DMS 273 treated with DMSO at 0.1 percent for 48 hours (cell line): ENCODE measurements at places on chromosomes 3 and 15.

- no peak for DNase-seq
These were observed 36.7 kb upstream of the LHFPL4 start for GRCh38 chr3:9590282-9590791.

DNA sequence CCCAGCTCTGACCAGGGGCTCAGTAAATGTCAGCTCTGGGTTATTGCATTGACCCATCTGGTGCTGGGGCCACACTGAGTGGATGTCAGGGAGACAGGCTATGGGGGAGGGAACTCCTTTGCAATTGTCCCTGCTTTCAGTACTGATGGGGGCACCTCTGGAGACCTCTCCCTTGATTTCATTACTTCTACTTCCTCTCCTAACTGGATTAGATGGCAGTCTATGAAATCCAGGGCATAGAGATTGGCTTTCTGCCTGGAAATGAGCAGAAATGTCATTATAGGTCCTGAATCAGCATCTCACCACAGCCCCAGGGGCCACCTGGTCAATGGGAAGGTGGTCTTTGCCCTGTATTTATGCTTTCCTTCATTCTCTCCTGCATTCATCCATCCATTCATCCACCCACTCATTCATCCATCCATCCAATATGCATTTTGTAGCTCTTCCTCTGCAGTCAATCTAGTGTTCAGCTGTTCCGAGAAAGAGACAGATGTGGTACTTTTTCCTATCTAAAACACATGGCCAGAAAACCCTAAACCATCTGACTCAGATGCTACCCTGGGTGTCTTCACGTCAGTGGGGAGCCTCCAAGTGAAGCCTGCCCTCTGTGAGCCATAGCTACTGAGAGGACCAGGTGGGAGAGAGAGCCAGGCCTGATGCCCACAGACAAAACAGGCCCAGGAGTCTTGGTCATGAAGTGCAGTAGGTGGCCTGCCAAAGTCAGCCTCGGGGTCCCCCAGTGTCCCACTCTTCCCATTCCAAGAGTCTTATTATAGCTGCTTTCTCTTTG lies 57.1 kb downstream of the CCDC33 start:
- DNase-seq = no peak

DNA sequence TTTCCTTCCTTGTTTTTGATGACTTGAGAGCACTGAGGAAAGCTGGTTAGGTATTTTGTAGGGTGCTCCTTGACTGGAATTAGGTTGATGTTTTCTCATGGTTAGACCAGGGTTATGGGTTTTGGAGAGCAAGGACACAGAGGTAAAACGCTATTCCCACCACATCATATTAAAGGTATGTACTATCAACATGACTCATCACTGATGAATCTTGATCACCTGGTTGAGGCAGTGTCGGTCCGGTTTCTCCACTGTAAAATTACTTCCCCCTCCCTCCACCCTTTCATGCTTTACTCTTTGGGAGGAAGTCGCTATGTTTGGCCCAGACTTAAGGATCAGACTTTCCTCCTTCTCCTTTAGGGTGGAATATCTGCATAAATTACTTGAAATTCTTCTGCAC lies 201.6 kb downstream of the EDEM1 start:
- no peak for DNase-seq

GRCh38 chr3:139948898-139949297 lies 13.9 kb downstream of the CLSTN2 start:
- no peak for DNase-seq

GRCh38 chr3:70527026-70527425 lies 214.6 kb upstream of the MDFIC2 start:
- DNase-seq = no peak

GRCh38 chr15:80701676-80702311 lies 6.7 kb downstream of the ABHD17C start:
- no peak for DNase-seq

DNA sequence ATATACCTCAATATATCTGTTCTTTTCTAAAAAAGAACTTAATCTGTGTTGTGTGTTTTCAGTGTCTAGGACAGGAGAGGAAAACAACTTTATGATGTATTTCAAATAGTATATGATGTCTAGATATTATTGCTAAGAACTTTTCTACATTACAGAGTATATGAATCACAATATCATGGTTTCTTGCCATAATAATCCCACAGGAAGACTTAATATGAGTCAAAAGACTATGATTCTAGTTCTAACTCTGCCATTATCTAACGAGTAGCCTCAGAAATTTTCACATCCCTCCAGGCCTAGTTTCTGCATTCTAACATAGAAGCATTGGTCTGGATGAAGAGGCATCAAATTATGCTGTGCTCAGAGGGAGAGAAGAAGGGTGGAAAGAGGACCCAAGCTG lies 107.7 kb upstream of the SPRED1 start:
- DNase-seq = no peak

DNA sequence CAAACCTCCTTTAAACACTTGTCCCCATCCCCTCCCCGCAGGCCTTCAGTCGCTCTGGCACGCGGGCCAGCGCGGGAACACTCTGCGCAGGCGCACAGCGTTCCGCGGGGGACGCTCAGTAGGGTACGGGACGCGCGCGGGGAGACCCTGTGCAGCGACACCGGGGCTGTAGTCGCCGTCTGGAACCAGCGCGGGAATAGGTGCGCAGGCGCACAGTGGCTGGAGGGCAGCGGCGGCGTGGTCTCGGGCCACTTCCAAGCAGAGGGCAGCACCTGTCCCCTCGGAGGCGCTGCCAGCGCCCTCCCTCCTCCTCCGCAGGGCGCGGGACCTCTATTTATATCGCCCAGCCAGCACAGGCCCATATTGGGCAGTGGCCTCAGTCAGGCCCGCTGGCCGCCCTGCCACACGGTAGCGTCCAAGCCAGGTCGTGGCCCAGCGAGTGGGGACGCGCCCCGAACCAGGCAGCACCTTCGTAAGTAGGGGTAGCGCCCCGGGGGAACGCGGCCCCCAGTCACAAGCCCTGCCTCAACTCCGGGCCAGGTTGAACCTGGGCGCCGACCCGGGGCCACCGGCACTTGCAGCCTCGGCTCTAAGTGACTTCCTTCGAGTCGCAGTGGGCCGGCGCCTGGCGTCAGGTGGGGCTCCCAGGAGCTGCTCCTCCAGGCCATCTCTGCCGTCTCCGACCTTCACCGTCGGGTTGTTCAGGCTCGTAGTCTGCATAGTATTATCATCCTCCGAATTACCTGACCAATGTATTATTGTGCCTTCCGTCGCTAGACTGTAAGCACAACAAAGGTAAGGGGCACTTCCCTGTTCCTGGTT lies at the start of gene KBTBD12:
Gene KBTBD12 (plus strand): TSS at position 118 of the 822 bp plus-strand sequence. CDS start 7,830 bp downstream, outside the sequence.
- no peak for DNase-seq

DNA sequence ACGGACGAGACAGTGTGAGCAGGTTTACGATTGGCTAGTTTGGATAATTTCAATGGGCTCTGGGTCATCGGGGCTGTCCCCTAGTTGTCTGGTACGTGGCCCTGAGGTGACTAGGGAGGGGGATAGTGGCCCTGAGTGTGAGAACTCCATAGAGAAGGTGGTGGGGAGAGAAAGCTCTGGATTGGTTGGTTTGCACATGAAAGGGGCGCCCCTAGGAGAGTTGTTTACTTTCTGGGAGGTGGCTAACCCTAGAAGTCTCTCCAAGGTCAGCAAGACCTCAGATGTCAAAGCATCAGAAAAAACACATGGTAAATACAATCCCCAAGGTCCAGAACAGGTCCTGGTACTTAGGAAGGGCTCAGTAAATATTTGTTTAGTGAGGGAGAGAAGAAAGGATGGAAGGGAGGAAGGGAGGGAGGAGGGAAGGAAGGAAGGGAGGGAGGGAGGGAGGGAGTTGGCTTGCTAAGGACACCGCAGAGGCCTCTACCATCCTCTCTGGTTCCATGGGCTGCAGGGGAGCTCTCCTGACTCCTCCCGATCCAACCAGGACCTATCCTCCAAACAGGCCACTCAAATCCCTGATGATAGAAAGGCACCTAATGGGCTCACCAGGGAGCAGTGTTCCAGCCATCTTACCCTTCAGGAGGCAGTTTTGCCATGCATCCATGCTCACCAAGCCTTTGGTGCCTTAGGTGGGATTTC lies 3.0 kb upstream of the TRH start:
- no peak for DNase-seq

GRCh38 chr3:86228101-86228500 lies 762.8 kb downstream of the VGLL3 start:
- no peak for DNase-seq

DNA sequence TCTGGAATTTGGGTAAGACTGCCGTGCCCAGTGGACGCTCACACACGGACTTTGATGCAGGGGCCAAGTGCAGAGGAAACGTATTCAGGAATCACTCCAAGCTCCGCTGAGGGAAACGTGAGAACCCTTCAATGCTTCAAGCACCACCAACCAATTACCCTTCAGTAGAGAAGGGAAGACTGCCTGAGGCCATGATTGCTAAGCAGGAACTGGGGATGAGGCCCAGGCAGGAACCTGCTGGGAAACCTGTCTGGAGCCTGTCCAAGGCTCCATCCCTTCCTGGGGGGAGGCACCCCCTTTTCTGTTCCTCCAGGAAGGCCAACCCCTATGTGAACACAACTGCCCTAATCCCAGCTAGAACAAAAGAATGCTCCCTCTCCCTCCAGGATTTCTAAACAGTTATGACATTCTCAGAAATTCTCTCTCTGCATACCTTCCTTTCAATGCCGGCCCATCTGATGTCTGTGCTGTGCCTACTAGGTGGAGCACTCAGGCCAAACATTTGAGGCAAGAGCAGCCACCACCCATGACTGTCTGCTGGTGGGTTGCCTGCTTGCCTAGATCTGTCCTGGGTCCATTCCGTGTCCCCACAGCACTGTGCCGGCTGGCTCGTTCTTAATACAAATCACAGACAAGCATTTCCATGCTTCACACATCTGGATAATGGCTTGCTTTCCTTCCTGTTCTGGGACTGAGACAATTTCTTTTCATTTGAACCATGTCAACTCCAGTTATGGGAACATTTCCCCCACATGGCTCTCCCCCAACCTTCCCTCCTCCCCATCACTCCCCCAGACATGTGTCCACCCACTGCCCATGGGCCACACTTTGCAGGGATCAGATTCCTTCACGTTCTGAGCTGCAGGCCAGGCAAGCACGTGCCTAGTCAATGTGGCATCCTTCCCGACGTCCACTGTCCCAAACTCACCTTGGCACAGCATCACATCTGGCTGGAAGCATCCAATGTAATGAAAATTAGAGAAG lies 149.4 kb downstream of the ADAMTS17 start:
- DNase-seq = no peak

- no peak for DNase-seq
These were observed 62.9 kb downstream of the KLF13 start for GRCh38 chr15:31389576-31389975.

DNA sequence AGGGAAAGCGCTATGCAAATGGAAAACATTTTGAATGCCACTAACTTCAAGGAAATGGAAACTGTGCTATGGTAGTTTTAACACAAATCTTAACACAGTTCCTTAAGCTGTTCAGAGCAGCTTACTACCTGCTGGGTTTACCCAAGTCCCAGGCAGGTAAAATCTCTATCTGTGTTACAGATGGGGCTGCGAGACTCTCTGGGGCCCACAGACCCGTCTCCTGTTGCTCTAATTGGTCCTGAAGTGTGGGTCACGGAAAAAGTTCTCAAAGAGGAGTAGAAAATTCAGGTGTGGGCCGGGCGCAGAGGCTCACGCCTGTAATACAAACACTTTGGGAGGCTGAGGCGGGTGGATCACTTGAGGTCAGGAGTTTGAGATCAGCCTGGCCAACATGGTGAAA lies 16.9 kb upstream of the ZFYVE19 start:
- no peak for DNase-seq

DNA sequence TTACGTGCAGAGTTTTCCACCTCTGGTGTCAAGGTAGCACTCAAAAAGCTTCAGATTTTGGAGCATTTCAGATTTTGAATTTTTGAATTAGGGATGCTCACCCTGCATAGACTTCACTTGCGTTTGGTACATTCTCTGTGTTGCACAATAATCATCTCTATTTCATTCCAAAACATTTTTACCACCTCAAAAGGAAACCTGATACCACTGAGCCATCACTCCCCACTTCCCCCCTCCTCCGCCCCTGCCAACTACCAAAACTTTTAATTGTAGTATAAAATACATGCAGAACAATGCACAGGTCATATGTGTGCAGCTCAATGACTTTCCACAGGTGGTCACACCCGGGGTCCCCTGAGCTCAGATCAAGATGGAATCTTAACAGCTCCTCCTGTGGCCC lies 208.8 kb downstream of the SV2B start:
- no peak for DNase-seq

DNA sequence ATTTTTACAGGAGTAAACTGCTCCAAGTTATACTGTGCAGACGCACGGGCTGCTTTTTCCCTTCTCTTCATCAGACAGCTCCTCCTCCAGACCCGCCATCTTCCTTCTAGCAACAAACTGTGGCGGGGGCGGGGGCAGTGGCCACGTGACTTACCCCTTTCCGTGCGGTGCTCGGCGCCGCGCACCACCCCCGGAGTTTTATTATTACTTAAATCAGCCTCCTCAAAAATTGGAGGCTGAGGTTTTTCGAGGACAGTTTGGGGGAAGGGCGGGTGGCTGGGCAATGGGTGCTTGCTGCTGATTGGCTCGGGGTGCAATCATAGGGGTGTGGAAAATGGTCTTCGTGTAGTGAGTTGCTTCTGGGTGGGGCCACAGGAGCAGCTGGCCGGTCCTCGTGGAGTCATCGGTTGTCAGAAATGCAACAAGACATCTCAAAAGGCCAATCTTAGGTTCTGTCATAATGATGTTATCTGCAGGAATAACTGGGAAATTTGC lies 77.1 kb upstream of the MFGE8 start:
- DNase-seq = no peak

GRCh38 chr15:74920456-74920855 lies 13.8 kb upstream of the FAM219B start:
- no peak for DNase-seq

GRCh38 chr3:153150991-153151390 lies 11.0 kb upstream of the RAP2B start:
- DNase-seq = no peak

- no peak for DNase-seq
These were observed 228.2 kb downstream of the MYRIP start for GRCh38 chr3:40037582-40037981.

DNA sequence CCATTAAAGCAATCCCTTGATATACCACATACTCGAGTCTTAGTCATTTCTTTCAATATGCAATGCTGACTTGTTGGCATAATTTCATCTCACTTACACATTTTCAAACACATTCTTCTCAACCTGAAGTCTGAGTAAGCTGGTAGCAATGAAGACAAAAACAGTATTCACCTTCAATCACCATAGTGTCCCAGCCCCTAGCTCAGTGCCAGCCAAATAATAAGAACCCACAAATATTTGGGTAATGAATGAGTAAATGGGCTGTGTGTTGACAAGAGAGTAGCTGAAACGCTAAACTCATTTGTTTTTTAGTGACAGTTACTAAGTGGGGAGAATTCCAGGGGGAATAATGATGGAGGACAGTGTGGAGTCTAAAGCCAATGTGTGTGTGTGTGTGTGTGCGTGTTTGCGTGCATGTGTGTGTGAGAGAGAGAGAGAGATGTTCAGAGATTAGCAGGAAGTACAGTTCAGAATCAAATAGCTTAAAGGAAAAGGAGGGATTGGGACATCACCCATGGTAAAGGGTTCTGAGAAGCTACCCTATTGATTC lies 165.7 kb downstream of the GAP43 start:
- no peak for DNase-seq

DNA sequence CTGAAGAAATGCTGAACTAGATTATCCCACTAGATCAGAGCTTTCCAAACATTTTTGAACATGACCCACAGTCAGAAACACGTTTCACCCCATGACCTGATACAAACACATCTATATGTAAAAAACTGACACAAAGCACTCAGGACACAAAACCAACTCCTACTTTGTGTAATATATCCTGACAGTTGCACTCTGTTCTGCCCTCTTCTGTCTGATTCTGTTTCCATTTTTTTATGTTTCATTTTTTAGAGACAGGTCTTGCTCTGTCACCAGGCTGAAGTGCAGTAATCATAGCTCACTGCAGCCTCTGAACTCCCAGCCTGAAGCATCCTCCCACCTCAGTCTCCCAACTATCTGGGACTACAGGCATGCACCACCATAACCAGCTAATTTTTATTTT lies 15.8 kb upstream of the RFTN1 start:
- DNase-seq = no peak
